ENCODE measurements at places on chromosomes 5 and 9.

DNA sequence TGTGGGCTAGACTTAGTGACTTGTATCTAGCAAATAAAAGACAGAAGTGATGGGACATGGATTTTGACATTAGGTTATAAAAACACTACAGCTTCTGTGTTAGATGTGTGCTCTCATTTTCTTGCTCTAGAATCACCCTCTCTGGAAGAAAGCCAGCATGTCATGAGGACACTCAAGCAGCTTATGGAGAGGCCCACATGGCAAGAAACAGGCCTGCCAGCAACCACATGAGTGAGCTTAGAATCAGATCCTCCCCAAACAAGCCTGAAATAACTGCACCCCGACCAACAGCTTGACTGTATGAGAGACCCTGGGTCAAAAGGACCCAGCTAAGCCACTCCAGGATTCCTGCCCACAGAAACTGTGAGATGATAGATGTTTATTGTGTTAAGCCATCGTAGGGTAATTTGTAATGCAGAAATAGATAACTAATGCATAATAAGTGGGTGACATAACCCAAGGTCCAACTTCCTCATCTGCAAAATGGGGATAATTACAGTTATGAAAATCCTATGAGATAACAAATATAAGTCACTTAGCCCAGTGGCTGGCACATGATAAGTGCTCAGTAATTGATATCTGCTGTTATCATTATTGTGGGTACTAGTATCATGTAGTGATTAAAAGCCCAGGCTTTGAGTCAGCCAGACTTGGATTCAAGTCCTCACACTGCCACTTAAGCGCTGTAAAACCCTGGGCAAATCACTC lies 86.5 kb downstream of the KLHL3 start:
- DNase-seq, result no peak

GRCh38 chr9:4182831-4183230 lies 117.0 kb downstream of the GLIS3 start:
- no peak for DNase-seq

- no peak for DNase-seq
These were observed 80.6 kb upstream of the POU5F2 start for GRCh38 chr5:93821891-93822415.

GRCh38 chr5:38163636-38164237 lies 94.6 kb upstream of the EGFLAM start:
- DNase-seq, result no peak

Measured in NCI-H748 treated with DMSO at 0.1 percent for 48 hours (cell line).